ENCODE measurements at places on chromosomes 3 and 15. TPM values are rescaled to one million over a fixed set of nuclear protein-coding genes. Genes with fewer than 3 reads are reported as not detected.

PCLAF gene
- polyA plus RNA-seq: 39.1 TPM

ISLR2 gene
- polyA plus RNA-seq: 0.47 TPM

GNAT1 gene
- polyA plus RNA-seq: 0.20 TPM

KBTBD13 gene
- not detected for polyA plus RNA-seq

TMEM212 gene
- polyA plus RNA-seq: not detected

PATL2 gene
- 1.0 TPM for polyA plus RNA-seq

IMPG2 gene
- polyA plus RNA-seq: 0.03 TPM

B4GALT4 gene
- polyA plus RNA-seq: 12.9 TPM

PPCDC gene
- polyA plus RNA-seq: 46.7 TPM

CFAP20DC gene
- 2.2 TPM for polyA plus RNA-seq

LIPH gene
- 0.06 TPM for polyA plus RNA-seq

TNIK gene
- 8.0 TPM for polyA plus RNA-seq

FMN1 gene
- 0.27 TPM for polyA plus RNA-seq

ZPLD1 gene
- polyA plus RNA-seq: not detected

GMPS gene
- 31.4 TPM for polyA plus RNA-seq

MUC4 gene
- polyA plus RNA-seq: 0.89 TPM

EHD4 gene
- polyA plus RNA-seq: 17.5 TPM

SI gene
- not detected for polyA plus RNA-seq

HTR3D gene
- polyA plus RNA-seq: not detected

TTC21A gene
- polyA plus RNA-seq: 2.3 TPM

MEIS2 gene
- polyA plus RNA-seq: 1.3 TPM

THOC7 gene
- 9.0 TPM for polyA plus RNA-seq

CHRM5 gene
- not detected for polyA plus RNA-seq

TF gene
- 0.02 TPM for polyA plus RNA-seq

GUCA1C gene
- polyA plus RNA-seq: not detected

GOLGA8Q gene
- not detected for polyA plus RNA-seq

EPHA3 gene
- 0.09 TPM for polyA plus RNA-seq

CLRN1 gene
- polyA plus RNA-seq: 0.20 TPM

MAP1A gene
- polyA plus RNA-seq: 0.57 TPM

IL5RA gene
- polyA plus RNA-seq: not detected

C3orf62 gene
- polyA plus RNA-seq: 1.4 TPM

SLC28A2 gene
- polyA plus RNA-seq: not detected

CLDN18 gene
- not detected for polyA plus RNA-seq

SLC28A1 gene
- 0.03 TPM for polyA plus RNA-seq

ITGA11 gene
- 0.05 TPM for polyA plus RNA-seq

AQP9 gene
- not detected for polyA plus RNA-seq

P2RY13 gene
- polyA plus RNA-seq: not detected

CKMT1A gene
- polyA plus RNA-seq: 38.9 TPM

SYNPR gene
- 0.46 TPM for polyA plus RNA-seq

CHRNB4 gene
- 4.1 TPM for polyA plus RNA-seq

GOLGA6L4 gene
- polyA plus RNA-seq: 0.53 TPM

KCNMB2 gene
- not detected for polyA plus RNA-seq

GOLGA8T gene
- polyA plus RNA-seq: 0.03 TPM

CFAP44 gene
- 0.35 TPM for polyA plus RNA-seq

LIPC gene
- not detected for polyA plus RNA-seq

ERC2 gene
- polyA plus RNA-seq: 16.4 TPM

XCR1 gene
- polyA plus RNA-seq: 0.19 TPM

All from H1 (cell line).